Stimulated activated CD8-positive, alpha-beta memory T cell treated with anti-CD3 and anti-CD28 coated beads, Interleukin-15, amount 100 ng/mL, for 4 hours (primary cell): ENCODE measurements at places on chromosomes 16 and 17.

GRCh38 chr17:42475121-42475520 is 16.4 kb downstream of the ATP6V0A1 start:
- DNase-seq = no peak

DNA sequence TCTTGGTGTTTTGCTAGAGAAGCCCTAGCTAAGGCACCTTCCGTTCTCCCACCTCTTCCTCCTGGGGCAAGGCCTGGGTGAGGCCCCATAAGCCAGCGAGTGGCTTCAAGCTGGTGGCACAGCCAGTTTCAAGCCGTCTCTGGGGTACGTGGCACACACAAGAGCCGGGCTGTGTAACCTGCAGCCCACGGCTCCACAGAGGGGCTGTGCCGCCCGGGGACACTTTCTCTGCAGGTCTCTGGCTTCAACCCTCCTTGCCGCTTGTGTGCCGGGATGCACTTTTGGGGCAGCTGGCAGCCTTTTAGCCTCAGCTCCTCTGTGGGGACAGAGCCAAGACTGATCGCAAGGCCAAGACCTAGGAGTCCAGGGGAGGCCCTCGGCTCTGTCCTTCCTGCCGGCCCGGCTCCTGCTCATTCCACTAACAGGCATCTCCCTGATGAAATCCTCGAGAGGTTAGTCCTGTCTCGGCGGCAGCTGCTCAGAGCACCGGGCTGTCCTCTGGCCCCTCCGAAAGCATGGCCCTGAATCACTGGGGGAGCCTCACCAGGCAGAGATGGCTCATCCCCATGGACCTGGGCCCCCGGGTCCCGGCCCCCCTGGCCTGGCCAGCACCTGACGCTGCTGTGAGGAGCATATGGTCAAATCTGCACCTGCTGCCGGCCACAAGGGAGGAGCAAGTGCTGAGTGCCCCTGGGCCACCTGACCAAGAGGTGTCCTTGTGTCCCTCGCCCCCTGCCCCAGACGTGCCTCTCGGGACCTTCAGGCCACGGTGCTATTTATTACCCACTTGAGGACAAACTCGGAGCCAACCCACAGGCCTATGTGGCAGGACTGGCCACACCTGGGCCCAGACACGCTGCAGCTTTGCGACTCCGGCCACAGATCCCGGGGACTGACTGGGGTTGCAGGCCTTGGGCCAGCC is 98.5 kb downstream of the METRNL start:
- no peak for DNase-seq

GRCh38 chr17:62628831-62629555 is 1.5 kb downstream of the MRC2 start:
- DNase-seq = no peak

DNA sequence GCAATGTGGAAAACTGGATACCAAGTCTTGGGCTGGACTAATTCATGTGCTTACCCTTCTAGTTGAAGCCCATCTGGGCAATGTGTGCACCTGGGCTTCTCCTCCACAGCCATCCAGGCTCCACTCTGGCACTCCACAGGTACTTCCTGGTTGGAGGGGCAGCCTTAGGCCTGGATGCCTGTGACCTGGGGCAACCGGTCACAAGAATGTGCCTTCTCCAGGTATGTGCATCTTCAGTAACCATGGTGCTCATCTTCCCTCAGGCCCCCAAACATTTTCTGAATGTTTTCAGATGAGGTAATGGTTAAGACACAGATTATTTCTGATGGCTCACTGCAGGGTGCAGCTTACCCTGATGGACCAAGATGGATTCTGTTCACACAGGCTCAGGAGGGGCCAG is 11.1 kb downstream of the C16orf86 start:
- DNase-seq = no peak

GRCh38 chr17:72308744-72309385 is 188.0 kb downstream of the SOX9 start:
- no peak for DNase-seq

GRCh38 chr17:74785981-74786360 is 9.8 kb upstream of the NAT9 start:
- no peak for DNase-seq

- no peak for DNase-seq
Observed at GRCh38 chr17:58184986-58185761, 7.4 kb upstream of the EPX start.
